ENCODE measurements at places on chromosomes 13 and 19.

GRCh38 chr19:4062419-4063368, 4.0 kb downstream of the ZBTB7A start:
- no peak for DNase-seq

GRCh38 chr13:24503379-24503696, 9.2 kb downstream of the PARP4 start:
- no peak for DNase-seq

DNA sequence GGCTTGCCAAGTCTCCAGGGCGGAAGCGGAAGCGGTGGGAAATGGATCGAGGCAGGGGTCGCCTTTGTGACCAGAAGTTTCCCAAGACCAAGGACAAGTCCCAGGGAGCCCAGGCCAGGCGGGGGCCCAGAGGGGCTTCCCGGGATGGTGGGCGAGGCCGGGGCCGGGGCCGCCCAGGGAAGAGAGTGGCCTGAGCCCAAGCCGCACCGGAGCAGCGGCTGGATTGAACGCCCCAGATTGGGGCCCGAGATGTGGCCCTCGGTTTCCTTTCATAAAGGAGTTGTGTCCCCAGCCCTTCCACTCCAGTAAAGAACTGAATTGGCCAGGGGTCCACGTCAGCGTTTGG, 548 bp upstream of the P2RY11 start:
- no peak for DNase-seq

DNA sequence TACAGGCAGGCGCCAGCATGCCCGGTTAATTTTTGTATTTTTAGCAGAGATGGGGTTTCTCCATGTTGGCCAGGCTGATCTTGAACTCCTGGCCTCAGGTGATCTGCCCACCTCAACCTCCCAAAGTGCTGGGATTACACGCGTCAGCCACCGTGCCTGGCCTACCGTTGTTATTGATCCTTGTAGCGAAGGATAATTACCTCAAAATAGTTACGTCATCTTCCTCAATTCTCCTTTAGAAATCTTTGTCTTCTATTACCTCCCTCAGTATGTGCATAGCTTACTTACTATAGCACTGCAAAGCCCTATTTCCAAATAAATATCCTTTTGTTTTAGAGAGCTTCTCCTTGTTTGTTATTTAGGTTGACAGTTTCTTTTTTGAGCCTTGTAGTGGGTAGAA, 9.4 kb upstream of the TLE6 start:
- no peak for DNase-seq

- no peak for DNase-seq
Measured at GRCh38 chr19:39401070-39401548, 5.5 kb upstream of the ZFP36 start.

DNA sequence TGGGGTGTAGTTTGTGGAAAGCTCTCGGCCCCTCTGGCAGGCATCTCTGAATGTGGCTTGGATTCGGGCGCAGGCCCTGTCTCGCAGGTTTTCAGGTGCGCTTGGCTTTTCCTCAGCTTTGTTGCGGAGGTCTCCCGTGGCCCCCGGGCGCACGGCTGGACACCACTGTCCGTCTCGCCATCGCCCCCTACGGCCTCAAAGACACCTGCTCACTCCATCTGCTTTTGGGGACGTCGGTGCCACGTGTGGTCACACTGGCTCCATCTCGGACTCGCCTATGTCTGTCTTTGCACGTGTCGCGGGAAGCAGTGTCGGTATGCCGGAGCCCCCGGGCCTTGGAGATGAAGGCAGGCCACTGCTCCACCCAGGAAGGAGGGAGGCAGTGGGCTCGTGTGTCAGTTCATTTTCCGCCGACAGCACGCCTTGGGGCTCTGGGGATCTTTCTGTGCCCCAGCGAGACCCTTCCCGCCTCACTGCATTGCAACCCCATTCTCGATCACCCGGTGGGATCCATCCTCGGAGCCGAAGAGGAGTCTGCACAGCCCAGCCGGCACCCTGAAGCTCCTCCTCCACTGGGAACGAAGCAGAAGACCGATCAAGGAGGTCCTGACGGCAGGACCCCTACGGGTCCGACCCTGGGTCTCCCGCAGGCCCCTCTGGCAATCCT, 42.1 kb downstream of the ZNF146 start:
- no peak for DNase-seq

DNA sequence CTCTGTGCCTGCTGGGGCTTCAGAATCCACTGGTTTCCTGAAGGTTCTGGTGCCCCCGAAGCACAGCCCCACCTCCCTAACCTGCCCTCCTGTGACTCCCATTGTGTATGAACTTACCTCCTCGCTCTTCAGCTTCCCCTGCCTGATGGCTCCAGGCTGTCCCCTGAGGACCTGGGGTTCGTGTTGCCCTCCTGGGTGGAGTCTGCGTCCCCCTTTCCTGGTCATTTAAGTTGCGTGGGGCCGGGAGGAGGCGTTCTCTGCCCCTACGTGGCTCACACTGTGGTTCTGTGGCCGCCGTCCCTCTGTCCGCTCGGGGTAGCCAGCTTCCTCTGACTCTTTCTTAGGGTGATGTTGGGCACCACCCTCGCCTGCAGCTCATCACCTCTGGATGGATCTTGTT, 13.9 kb downstream of the TFDP1 start:
- DNase-seq: no peak

GRCh38 chr13:101140936-101141335, 275.4 kb downstream of the NALCN start:
- no peak for DNase-seq

- no peak for DNase-seq
Measured at GRCh38 chr13:113823771-113824170, 40.1 kb downstream of the GAS6 start.

GRCh38 chr13:28750187-28751045, 31.6 kb upstream of the SLC46A3 start:
- no peak for DNase-seq

DNA sequence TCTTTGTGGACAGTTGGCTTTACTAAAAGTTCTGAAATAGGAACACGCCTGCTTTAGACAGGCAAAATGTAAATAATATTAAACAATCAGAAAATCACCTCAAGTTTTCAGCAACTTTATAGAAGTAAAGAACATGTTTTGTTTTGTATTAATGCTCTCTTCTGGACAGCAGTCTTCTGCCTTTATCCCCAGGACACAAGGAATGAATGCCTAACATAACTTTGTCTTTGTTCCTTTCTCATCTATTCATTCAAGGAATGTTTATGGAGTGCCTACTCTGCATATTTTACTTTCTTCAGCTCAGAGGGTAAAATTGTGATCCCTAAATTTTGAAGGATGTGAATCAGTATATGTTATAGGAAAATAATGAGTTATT, 325.4 kb downstream of the FOXO1 start:
- no peak for DNase-seq

- DNase-seq: no peak
Measured at GRCh38 chr13:113638806-113639205, 19.2 kb downstream of the ATP4B start.

- DNase-seq: no peak
Measured at GRCh38 chr13:111658145-111659100, 338.0 kb downstream of the TEX29 start.

- no peak for DNase-seq
Measured at GRCh38 chr19:30479231-30479630, 107.0 kb downstream of the ZNF536 start.

DNA sequence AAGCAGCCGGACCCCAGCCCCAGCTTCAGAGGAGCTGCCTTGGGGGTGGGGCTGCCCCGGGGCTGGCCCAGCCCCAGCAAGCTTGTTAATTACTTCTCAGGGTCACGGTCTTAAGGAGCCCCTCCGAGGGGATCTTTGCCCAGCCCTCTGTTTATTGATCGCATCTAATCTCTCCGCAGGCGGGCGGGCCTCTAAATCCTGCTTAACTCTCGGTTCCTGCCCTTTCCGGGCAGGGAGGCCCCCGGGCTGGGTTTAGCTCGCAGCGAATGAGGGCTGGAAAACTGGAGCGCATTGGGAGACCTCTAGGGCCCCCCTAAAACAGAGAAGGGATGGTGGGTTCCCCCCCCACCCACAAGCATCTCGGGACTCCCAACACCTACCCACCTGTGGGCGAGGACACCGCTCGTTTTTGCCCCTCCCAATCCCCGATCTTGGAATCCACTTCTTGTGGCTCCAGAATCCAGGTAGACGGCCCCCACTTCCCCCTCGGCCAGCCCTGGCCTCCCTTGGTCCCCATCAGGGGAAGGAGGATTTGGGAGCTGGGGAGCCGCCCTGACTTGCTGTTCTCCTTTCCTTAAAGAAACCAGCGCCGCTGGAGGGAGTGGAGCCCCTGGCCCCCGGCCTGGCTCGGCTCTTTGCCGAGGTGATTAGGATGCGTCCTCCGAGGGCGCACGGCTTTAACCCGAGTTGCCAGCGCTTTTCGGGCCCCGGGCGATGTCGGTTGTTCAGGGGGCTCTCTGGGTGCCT, 59.5 kb upstream of the ADGRL1 start:
- DNase-seq: no peak

- no peak for DNase-seq
Measured at GRCh38 chr13:113121928-113122471, 599 bp upstream of the F10 start.

DNA sequence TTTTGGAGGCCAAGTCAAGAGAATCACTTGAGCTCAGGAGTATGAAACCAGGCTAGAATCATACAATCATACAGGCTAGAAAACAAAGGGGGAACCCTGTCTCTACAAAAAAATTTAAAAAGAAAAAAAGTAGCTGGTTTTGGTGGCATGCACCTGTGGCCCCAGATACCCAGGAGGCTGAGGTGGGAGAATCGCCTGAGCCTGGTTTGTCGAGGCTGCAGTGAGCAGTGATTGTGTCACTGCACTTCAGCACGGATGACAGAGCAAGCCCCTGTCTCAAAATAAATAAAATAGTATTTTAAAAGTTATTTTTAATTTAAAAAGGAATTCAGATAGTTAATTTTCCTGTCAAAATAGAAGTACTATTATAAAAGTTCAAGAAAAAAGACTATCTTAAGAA, 369.1 kb upstream of the SLITRK5 start:
- no peak for DNase-seq

GRCh38 chr19:42295831-42296525, 6.0 kb upstream of the PRR19 start:
- peak; percentile 91 for DNase-seq

- no peak for DNase-seq
Measured at GRCh38 chr19:8366961-8367326, 3.0 kb downstream of the ANGPTL4 start.

GRCh38 chr19:19480688-19481087, 34.7 kb downstream of the TSSK6 start:
- DNase-seq: no peak

- DNase-seq: peak; percentile 8
Measured at GRCh38 chr13:95403349-95404140, 102.3 kb upstream of the ABCC4 start.

DNA sequence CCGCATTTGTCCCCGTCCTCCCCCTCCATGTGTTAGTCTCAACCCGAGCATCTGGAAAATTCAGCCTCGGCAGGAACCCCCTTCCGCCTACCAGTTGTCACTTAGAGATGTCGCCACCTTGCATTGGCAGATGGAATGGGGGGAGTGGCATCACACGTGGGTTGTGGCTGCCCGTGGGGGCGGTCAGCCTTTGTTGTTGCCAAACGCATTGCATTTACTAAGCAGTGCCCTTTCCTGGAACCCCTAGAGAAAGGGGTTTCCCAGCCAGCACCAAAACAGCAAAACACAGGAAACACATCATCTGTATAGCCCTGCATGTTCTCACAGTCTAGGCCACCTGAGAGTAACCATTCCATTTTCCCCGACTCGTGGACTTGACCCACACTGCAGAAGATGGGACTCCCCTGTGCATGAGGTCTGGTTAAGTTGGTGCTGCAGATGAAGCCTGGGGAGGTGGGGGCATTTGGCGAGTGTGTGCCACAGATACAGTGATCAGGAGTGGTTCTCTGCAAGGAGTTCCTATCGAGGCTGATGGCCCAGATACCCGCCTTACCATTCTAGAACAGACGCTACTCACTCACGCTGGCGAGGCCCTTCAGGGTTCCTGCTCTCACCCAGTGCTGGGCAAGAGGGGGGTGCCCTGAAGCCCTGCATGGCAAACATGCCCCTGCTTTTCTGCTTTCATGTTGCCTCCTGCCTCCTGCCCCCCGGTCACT, 38.3 kb downstream of the TMED1 start:
- peak; percentile 72 for DNase-seq
